ENCODE measurements at places on chromosomes 11 and 22.

GRCh38 chr11:96054870-96055705 is 131.2 kb upstream of the MTMR2 start:
- DNase-seq = no peak

DNA sequence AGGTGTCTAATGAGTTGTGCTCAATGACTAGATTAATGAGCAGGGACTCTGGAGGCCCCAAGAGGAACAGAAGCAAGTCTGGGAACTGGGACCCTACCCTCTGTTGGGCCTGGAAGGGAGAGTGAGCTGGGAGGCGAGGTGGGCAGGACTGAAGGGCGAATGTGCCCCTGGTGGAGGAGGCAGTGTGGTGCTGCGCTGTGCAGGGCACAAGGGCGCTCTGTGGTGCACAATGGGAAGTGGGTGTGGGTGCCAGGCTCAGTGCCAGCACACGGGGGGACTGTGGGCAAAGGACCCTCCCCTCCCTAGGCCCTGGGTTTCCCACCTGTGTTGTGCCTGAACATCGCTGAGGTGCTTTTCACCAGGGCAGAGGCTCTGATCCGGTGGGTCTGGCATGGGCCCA is 57.5 kb upstream of the TTLL12 start:
- no peak for DNase-seq

- no peak for DNase-seq
These were observed 16.2 kb downstream of the OR5D16 start for GRCh38 chr11:55854704-55855103.

DNA sequence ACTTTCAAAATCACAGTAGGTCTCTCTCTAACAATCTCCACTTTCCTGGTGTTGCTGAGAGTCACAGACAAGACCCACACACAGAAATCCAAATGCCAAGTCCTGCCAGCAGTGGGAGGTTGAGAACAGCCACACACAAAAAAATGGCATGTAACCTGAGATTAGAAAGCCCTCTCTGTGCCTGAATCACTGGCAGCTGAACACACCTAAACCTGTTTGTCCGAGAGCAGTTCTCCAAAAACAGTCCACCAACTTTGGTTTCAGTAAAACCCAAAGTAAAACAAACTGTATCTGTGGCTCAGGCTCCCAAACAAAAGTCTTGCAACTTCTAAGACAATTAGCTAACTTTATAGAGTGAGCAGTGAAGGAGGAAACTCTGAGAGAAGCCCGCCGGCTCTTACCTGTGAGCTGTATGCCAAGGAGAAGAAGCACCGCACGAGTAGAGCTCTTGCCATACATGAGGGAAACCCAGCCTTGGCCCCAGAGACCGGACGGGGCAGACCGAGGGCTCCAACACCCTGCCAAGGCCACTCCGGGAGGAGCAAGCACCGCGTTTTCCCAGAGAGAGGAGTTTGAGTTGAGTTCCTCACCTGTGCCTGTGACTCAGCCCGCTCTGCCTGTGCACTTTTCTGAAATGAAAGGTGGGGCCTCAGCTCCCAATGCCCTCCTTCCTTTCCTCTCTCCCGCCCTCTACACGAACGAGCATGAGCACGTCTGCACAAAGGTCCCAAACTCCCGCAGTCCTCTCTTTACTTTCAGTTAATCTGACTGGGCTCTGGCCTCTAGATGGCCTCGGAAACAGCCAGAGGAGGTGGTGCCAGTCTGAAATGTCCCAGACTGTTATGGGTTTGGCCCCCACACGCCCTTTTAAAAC is at the start of gene MPZL2:
MPZL2 (minus strand) TSS at position 603 of the 874 bp plus-strand sequence; CDS start at position 459, 144 bp downstream.
- no peak for DNase-seq

DNA sequence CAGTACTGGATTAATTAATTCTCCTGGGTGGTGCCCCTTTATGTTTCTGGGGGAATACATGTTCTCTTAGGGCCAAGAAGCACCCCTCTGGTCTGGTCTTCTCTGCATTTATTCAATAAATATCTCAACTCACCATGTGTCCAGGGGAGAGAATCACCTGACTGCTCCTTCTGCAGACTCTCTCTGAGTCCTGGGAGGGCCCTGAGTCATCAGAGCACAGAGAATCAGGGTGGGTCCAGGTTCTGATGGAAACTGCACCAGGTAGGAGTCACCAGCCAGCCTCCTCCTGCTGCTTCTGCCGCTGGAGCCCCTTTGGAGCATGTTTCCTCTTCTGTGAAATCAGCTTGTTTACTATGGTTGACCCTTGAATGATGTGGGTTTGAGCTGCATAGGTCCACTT is 107.7 kb upstream of the PLET1 start:
- no peak for DNase-seq

DNA sequence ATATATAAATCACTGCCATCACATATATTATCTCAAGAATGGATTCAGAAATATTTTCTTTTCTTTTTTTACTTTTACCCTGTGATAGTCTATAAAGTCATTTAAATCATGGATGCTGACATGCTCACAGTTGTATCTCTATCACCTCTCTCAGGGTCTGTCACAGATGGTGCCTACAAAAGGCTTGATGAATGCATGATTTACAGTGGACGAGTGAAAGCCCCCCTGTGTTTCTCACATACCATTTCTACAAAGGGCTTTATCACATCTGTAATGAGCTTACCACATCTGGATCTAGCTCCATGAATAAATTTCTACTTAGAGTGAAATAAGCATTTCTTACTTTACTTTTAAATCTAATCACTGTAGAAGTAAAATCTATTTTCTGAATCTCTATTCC is 121.4 kb upstream of the CARD18 start:
- DNase-seq = no peak

GRCh38 chr11:121553806-121554205 is 101.0 kb upstream of the SORL1-AS1 start:
- no peak for DNase-seq

DNA sequence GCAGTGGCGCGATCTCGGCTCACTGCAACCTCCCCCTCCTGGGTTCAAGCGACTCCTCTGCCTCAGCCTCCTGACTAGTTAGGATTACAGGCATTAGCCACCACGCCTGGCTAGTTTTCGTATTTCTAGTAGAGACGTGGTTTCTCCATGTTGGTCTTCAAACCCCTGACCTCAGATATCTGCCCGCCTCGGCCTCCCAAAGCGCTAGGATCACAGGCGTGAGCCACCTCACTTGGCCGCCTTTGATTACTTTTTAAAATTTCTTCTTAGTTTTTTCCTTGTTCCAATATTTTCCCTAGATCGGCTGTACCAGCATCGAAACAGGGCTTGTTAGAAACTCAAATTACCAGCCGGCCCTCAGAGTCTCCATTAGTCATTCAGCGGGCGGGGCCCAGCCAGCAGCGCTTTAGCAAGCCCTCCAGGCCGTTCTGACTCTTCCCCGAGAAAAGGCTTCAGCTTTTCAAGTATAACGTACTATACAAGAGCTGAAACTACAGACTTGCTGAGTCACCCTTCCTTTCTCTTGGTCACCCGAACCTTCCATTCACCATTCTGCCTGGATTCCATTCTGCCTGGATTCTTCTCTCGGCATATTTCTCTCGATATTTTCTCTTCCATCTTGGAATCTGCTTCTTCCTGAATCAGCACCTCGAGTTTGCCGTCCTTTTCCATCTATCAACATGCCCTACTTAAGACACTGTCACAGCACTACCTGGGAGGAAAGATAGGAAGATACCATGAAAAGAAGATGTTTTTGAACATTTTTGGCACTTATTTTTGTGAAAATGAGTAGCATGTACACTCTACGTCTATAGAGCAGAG is 6.7 kb upstream of the CAPRIN1 start:
- no peak for DNase-seq

GRCh38 chr11:33703788-33704187 is 3.2 kb upstream of the C11orf91 start:
- DNase-seq = no peak

GRCh38 chr11:114097832-114098231 is 38.3 kb downstream of the ZBTB16 start:
- no peak for DNase-seq

GRCh38 chr11:95501761-95502266 is 270.8 kb upstream of the SESN3 start:
- DNase-seq = no peak

GRCh38 chr11:33722590-33723234 is 13.5 kb downstream of the CD59 start:
- no peak for DNase-seq

- no peak for DNase-seq
These were observed 22.3 kb upstream of the KCNJ11 start for GRCh38 chr11:17410606-17411379.

- DNase-seq = no peak
These were observed 631 bp upstream of the C22orf39 start for GRCh38 chr22:19448076-19448607.

DNA sequence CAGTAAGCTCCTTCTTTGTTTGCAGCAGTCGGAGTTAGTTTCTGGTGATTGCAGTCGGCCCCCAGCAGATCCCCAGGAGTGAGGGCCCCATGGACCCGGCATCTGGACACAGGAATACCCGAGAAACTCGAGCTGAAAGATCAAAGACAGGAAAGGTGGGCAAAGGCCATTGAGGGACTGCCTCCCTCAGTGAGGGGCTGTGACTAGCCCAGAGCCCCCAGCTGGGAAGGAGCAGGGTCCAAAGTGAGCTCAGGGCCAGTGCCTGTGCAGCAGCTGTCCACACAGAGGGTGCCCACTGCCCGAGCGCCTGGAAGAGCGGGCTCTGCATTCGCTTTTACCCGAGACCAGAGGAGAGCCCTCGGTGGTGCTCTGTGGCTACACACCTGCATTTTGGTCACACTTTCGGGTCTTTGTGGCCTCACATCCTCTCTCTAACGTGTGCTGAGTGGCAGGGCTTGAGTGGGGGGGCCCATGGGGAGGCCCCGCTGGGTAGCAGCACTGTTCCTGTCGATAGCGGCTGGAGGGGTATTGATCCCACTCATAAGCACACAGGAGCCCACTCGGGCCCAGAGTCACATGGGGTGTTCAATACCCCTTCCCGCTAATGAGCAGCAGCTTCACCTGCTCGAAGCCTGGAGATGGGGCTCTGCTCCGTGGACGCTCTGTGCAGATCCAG is 532.9 kb downstream of the TBC1D22A start:
- DNase-seq = no peak

- DNase-seq = no peak
These were observed 71.4 kb downstream of the BUD13 start for GRCh38 chr11:116701297-116701801.

DNA sequence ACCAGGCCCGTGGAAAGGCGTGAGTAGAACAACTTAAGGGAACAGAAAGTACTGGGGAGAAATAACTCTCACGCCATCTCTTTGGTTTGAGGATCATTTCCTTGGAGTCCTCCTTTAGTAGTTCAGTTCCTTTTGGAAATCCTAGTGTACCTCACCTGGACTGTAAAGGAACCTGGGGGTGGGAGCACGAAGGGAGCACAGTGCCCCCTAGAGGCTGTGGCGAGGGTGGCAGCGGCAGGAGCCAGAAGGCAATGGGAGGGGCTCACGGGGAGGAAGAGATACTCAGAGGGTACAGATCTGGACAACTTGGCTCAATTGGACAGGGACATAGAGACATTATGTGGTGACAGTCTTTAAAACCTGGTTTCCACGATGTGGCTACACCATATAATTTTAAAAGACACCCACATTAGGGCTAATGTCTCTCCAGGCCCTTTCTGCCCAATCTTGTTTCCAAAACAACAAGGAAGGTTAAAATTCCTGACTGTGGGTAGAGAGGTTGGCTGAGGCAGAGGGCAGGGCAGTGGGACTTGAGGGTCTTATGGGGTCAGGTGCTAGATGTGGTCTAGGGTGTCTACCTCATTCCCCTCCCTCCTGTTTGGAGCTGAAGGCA is 87.0 kb downstream of the CSNK2A3 start:
- DNase-seq = no peak

DNA sequence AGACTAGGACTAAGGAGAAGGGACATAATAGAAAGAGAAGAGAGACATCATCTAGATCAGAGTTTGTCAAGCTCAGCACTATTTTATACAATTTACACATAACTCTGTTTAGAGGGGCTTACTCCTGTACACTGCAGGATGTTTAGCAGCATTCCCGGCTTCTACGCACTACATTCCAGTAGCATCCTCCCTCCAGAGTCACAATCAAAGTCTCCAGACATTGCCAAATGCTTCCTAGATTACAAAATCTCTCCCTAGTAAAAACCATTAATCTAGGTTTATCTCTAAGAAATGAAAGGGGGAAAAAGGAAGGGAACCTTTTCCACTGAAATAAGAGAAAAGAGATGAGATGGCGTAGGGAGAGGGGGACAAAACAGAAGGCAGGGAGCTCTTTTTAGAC is 4.0 kb downstream of the USP28 start:
- no peak for DNase-seq

DNA sequence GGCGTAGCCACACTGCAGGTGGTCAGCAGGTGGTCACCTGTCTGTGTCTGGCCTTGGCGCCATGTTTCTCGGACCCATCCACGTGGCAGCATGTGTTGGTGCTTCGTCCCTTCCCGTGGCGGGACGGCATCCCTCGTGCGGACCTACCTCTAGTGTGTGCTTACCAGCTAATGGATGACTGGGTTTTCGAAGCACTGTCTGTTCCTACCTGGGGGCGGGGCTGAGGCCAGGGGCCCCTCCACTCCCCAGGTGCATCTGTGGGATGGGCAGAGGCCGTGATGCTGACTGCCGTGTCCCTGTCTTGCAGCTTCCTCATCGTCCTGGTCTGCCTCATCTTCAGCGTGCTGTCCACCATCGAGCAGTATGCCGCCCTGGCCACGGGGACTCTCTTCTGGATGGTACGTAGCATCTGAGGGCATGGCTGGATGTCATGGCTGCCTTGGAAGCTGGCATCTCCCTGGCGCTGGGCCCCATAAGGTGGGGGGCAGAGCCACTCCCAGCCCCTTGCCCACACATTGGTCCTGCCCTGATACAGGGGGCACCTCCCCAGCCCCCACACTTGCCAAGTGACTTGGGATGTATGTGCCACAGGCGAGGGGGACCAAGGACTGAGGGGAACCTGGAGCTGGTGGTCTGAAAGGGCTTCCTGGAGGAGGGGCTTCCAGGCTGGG is 82.9 kb downstream of the KCNQ1 start:
- DNase-seq = no peak

DNA sequence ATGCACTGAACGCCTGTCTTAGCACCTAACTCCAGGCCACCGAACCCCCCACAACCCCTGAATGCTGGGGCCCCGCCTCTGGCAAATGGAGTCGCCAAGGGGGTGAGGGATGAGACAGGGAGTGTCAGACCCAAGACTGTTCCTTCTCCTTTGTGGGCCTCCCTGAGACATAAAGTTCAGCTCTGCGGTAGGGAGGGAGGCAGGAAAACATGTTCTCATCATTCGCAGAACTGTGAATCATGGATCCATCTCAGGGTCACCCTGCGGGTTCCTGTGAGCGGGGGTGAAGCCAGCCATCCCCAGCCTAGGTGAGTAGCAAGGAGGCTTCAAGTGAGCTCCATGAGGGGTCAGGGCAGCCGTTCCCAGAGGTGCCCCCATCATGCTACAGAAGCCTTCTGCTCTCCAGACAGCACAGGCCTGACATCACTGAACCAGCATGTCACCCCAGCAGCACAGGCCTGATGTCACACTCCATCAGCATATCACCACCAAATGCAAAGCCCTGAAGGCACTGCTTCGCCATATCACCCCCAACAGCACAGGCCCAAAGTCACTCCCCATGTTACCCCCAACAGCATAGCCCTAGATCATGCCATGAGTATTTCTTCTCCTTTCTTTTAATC is 27.2 kb downstream of the TMPRSS6 start:
- no peak for DNase-seq

- no peak for DNase-seq
These were observed 55.1 kb downstream of the IRAG1 start for GRCh38 chr11:10638316-10638925.

Measured in thoracic aorta (tissue), 2 donors.